Cerebellum (tissue), 4 donors: ENCODE measurements at places on chromosomes 7 and 10.

GRCh38 chr7:115747174-115747573, 283.4 kb downstream of the TFEC start:
- DNase-seq, result no peak

DNA sequence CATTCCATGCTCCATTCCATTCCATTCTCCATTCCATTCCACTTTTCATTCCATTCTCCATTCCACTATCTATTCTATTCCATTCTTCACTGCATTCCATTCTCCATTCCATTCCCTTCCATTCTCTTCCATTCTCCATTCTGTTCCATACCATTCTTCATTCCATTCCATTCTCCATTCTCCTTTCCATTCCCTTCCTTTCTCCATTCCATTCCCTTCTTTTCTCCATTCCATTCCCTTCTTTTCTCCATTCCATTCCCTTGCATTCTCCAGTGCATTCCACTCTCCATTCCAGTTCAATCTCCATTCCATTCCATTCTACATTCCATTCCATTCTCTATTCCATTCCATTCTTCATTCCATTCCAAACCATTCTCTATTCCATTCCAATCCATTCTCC, 80.3 kb downstream of the NSUN6 start:
- no peak for DNase-seq

DNA sequence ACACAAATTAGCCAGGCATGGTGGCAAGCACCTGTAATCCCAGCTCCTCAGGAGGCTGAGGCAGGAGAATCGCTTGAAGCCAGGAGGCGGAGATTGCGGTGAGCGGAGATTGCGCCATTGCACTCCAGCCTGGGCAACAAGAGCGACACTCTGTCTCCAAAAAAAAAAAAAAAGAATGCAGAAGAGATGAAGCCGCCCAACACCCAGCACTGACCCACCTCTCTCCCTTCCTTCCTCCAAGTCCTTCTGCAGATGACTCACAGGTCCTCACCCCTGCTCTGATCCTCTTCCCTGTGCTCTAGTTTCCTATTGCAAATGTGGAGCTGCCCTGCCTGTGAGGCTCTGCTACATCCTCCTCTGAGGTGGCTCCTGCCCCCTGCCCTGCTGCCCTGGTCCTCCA, 22.0 kb upstream of the OPALIN start:
- DNase-seq, result no peak

GRCh38 chr10:127349737-127350136, 153.3 kb upstream of the INSYN2A start:
- no peak for DNase-seq

- no peak for DNase-seq
Measured at GRCh38 chr10:94878649-94879048, 59.8 kb upstream of the CYP2C9 start.

DNA sequence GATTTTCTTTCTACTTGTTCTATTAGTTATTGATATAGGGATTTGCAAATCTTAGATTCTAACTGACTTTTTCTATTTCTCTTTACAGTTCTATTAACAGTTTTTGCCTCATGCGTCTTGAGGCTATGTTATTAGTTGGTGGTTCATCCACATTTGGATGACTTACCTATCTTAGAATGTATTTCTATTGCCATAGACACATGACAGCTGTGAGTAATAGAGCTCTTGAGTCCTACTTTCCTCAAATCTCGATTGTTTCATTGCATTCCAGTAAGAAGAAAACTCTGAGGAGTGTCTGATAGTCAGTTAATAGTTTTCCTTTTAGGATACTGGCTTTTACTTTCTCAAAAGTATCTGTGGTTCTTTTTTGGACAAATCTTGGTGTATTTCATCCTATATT, 241.4 kb upstream of the ZNF32 start:
- no peak for DNase-seq

DNA sequence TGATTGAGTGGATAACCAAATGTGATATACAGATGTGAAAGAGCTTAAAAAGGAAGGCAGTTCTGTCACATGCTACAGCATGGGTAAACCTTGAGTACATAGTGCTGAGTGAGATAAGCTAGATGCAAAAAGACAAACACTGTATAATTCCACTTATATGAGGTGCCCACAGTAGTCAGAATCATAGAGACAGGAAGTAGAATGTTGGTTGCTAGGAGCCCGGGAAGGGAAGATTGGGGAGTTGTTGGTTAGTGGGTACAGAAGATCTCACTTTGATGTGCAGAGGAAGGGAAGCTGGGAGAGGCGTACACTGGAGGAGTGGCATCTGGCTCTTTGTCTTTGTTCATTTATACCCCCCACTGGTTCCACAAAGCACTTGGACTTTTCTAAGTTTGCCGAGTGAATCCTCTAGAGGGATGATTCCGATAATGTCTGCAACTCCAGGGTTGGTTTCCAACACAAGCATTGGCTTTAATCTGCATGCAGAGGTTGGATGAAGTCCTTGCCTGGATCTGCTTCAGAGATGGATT, 39.5 kb downstream of the TSPAN14 start:
- DNase-seq, result no peak

DNA sequence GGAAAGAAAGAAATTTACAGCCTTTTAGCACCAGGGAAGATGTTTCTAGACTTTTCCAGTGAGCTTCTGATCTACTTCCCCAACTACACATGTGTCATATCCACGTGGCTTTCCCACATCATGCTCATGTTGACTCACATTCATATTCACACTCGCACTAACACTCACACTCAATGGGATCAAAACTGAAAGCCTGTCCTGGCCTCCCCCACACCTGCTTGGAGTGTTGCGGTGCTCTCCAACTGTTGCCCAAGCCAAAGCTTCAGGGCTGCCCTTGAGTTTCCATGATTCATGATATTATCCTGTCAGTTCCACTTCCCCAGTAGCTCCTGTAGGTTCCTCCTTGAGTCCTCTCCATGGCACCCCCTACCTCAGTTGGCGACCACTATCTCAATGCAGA, 444.4 kb downstream of the GATA3 start:
- DNase-seq, result no peak

- no peak for DNase-seq
Measured at GRCh38 chr7:69696054-69696591, 97.8 kb downstream of the AUTS2 start.

DNA sequence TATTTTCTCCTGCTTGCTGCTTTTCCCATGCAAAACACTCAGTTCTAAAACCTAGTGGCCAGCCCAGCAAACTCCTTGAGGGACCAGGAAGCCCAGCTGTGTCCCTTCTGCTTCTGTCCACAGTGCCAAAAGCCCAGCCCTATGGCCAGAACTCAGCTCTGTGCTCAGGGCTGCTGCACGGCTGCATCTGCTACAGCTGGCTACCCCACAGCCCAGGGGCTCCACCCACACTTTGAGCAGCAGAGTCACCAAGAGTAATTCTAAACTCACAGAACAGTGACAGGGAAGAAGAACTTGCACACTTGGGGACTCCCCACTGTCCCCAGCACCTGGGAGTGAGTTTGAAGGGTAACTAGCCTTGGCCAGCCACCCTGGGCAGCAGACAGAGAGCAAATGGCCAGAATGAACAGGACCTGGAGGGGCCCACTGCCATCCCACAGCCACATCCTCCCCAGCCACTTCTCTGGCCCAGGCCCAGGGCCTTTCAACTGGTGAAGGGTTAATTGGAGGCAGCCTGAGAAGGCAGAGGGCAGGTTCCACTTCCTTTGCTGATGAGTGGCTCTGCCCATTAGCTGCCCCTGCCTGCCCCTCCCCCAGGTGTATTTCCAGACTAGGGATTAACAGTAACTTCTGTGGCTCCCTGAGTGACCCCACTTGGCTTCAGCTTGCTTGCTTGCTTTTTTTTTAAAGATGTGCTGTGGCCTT, 28.1 kb upstream of the TRIM8 start:
- no peak for DNase-seq

DNA sequence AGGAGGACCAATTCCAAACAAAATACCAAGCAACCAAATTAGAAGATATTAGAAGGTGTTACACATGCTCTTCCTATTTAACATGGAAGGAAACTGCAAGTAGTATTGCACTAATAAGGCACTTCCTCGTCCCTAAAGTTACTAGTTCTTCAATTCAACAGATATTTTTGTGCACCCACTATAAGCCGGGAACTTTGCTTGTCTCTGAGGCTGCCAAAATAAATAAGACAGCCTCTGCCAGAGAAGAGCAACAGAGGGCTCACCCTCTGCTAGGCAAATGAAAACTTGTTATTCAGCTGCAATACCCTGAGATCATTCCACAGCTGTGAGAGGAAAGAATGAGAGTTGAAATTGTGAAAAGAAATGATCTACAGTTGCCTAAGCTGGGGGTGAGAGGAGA, 37.4 kb upstream of the GSAP start:
- DNase-seq, result no peak

DNA sequence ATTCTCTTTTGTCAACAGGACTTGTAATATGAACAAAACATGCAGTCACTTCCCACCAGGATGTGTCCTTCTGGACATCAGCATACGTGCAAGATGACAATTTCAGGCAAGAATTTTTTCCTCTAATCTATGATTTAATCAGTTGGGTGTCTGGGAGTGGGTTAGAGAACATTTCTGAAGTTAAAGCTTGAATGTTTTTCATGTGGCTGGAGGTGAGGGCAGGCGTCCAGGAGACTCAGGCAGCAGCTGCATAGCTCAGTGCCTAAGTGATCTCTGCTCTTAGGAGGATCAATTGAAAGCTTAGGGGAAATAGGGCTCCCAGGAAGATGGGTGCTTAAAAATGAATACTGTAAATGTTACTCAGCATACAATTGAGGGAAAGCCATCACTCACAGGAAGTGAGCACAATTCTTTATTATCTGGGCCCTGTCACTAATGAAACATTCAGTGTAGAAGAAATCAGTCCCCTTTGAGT, 457.6 kb upstream of the KLF6 start:
- DNase-seq, result no peak

DNA sequence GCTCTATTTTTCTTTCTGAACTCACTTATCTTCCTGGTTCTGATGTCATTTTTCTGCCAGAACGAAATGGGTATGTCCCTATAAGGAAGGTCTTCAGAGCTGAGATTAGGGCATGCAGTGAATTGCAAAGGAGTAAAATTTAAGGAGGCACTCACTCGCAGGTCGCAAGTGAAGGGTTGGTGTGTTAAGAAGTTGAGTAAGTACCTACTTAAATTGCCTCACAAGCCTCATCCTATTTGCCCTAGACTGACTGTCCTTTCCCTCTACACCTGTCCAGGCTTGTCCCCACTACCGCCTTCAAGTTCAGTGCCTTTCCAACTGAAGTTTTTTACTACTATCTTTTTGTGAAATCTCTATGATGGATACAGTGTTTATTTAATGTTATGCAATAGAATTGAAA, 191.5 kb downstream of the AHR start:
- no peak for DNase-seq

GRCh38 chr7:135913404-135913803, 63.8 kb downstream of the MTPN start:
- DNase-seq, result no peak

- DNase-seq, result no peak
Measured at GRCh38 chr10:124291001-124291701, 127.6 kb downstream of the OAT start.

- no peak for DNase-seq
Measured at GRCh38 chr7:68200051-68200670, 1203.5 kb downstream of the TYW1 start.

DNA sequence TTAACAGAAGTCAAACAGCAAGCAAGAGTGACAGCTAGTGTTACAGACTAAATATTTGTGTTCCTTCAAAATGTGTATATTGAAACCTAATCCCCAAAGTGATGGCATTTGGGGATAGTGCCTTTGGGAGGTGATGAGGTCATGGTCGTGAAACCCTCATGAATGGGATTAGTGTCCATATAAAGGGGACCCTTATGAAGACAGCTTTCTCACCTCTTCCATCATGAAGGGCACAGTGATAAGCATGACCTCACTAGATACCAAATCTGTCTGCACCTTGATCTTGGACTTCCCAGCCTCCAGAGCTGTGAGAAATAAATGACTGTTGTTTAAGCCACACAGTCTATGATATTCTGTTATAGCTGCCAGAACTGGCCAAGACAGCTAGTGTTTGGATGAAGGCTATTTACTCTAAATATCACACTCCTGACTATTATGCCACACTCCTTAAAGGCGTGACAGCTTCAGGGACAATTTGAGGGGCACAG, 235.7 kb upstream of the TMEM72 start:
- no peak for DNase-seq

DNA sequence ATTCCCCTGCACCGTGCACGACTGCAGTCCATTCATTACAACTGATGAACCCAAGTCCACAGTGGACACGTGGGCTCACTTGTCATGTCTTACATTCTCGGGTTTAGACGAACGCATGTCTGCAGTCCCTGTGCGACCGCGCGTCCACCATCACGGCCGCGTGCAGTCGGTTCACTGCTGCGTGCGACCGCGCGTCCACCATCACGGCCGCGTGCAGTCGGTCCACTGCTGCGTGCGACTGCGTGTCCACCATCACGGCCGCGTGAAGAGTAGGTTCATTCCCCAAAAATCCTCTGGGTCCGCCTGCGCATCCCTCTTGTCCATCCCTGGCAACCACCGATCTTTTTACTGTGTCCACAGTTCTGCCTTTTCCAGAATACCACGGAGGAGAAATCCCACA, 100.5 kb downstream of the MAD1L1 start:
- DNase-seq, result no peak

DNA sequence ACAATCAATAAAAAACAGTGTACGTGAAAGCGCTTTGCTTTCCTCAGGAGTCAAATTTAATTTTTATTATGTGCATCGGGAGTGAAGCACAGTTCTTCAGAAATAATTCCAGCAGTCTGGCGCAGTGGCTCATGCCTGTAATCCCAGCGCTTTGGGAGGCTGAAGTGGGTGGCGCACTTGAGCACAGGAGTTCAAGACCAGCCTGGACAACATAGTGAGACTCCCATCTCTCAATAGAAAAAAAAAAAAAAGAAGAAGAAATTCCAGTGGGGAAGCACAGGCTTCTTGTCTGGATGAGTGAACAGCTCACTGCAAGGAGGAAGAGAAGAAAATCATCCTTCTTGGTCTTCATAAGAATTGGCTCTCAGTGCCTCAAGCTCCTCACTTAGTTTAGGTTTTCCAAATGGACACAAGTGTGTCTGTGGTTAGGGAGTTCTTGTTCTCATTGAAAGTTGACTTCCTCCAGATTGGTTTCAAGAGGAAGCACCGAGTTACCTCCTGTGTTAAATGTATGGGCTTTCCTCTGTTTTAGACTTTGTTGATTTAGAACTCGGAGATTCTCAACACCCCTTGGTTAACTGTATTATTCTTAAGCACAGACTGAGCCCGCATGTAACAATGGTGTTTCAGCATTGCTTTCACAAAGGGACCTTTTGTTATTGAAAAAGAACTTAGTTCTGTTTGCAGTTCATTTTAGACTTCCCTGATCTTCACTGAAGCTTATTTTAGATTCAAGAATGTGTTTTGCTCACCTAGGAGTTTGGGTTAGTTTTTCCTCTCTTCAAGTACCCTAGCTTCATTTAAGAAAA, 28.0 kb downstream of the LMTK2 start:
- no peak for DNase-seq

- DNase-seq, result no peak
Measured at GRCh38 chr10:116913695-116914094, 64.4 kb downstream of the ENO4 start.

GRCh38 chr7:135475521-135475920, 34.4 kb downstream of the CNOT4 start:
- no peak for DNase-seq

GRCh38 chr10:132329565-132330485, 2.2 kb upstream of the LRRC27 start:
- no peak for DNase-seq
